NCI-H1436 (cell line): ENCODE measurements at places on chromosomes 5 and 9.
A peak's percentile ranks its signal among the peaks of the same experiment; 100 is the strongest.

GRCh38 chr9:8251566-8251965, 452.0 kb upstream of the DMAC1 start:
- no peak for DNase-seq

- no peak for DNase-seq
Observed at GRCh38 chr5:110865400-110866094, 126.7 kb downstream of the SLC25A46 start.

DNA sequence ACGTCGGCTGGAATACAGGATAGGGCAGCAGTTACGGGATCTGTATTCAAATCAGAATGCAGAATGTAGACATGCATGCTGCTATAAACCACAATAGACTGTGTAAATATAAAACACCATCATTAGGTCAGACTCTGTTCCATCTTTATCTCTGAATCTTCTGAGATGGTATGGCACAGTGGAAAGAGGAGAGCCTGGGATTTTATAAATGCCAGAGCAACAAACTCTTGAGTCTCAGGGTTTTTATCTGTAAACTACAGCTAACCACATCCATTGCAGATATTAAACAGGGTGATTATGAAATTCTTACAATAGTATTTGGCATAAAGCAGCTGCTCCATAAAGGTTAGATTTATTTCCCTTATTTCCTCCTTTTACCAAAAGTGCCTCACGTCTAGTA, 108.7 kb downstream of the ZDHHC21 start:
- no peak for DNase-seq

- peak; percentile 33 for DNase-seq
Observed at GRCh38 chr9:28073270-28073669, 500.0 kb upstream of the C9orf72 start.

GRCh38 chr5:174735498-174736330, 11.3 kb downstream of the MSX2 start:
- DNase-seq, result no peak

DNA sequence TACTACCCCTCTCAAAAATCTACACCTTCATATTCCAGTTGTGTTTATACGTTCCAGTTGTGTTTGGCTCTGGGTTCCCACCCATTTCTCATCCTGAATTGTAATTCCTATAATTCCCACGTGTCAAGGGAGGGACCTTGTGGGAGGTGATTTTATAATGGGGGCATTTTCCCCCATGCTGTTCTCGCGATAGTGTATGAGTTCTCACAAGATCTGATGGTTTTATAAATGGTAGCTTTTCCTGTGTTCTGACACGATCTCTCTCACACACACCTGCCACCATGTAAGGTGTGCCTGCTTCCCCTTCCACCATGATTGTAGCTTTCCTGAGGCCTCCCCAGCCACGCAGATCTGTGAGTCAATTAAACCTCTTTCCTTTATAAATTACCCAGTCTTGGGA, 108.5 kb upstream of the ADAMTS16 start:
- no peak for DNase-seq

GRCh38 chr9:79259858-79260257, 311.9 kb upstream of the TLE4 start:
- no peak for DNase-seq
